Ureter (tissue), 1 donor: ENCODE measurements at places on chromosomes 5 and 9.

DNA sequence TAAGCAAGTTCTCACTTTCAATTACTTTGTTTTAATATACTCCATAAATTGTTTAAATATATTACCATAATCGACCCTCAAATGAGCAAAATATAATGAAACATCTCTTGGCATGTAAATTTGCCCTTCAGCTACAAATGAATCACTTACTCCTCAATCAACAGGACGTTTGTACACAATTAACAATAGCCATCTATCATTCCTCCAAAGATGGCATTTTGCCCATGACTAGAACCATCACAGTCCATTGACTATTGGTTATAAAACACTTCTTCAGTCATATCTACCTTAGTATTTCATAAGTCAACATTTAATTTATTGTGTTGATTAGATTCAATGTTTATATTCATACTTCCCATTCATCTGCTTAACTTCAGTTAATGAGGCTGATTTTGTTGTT is 127.2 kb downstream of the CTNND2 start:
- no peak for DNase-seq

GRCh38 chr9:38183994-38184568 is 115.1 kb upstream of the SHB start:
- no peak for DNase-seq

DNA sequence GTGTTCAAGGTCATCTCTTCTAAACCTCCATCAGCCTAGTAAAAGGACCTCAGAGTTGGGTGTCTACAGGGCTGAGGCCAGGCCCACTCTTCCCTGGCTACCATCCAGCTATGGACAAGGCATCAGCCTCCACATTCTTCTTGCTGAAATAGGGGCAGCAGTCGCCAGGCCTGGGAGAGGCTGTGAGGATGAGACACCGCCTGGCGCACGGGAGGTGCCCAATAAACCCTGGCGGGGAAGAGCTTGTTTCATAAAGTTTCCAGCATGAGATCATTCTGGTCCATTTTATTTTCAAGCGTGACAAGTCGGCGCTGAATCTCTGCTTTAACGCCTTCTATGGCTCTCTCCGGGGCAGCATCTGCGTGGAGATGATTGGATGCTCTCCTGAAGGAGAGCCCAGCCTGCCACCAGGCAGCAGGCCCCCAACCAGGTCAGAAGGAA is 153.4 kb downstream of the OLFM1 start:
- no peak for DNase-seq

GRCh38 chr9:37618817-37619216 is 26.4 kb upstream of the TOMM5 start:
- no peak for DNase-seq

- no peak for DNase-seq
These were observed 85.5 kb upstream of the CTSL start for GRCh38 chr9:87640385-87640795.

GRCh38 chr5:166013415-166013814 is 2278.0 kb upstream of the WWC1 start:
- no peak for DNase-seq

DNA sequence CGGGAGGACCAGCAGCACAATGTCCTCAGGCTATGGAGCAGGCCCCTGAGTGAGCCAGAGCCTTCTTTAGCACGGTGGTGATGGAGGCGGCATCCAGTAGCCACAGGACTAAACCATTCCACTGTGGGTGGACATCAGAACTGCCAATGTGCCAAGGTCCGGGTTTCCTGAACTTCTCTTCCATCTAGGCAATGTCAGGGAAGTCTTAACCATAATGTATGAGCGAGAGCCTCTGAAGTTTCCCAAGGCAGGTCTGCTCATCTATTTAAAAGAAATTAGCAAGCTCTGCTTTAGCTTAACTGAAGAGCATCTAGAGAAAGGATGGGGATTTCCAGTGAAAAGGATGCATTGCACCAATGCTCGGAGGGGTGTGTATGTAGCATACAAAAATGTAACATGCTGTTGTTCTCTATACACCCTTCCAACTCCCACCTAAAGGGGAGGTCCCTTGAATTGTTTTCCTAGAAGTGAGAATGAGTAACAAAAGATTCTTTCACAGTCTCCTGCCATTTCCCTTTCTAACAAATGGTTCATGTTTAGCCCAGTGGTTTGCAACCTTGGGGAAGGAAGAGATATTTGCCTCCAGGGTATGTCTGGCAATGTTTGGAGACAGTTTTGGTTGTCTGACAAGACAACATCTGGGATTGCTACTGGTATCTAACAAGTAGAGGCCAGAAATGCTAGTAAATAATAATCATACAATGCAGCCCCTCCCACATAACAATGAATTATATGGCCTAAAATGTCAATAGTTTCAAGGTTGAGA is 6.1 kb upstream of the RXFP3 start:
- no peak for DNase-seq

- DNase-seq, result no peak
These were observed 801.5 kb upstream of the DMAC1 start for GRCh38 chr9:8600914-8601680.

GRCh38 chr9:108103046-108103693 is 613.6 kb upstream of the KLF4 start:
- no peak for DNase-seq

DNA sequence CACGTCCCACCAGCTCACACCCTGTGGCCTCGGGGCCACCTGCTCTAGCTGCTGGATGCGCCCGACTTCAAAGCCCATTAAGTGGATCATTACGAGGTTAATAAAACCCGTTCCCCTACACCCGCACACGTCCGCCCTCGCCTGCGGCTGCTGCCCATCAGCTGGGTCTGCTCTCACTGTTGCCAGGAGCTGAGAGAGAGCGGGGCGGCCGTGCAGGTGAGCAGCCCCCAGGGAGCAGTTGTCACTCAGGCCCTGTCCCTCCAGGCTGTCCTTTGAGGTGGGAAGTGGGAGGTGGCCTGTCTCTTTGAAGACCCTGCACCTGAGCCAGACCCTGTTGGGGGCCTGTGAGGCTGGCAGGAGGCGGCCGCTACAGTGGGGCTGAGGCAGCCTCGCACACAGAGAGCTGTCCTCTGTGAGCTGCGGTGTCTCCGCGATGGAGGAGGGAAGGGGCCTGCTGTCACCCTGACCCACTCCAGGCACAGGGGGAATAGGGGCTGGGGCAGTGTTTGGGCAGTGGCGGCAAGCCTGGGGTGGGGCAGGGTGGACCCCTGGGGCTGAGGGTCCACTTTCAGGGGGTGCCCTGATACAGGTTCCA is 12.8 kb upstream of the UNC5A start:
- DNase-seq, result no peak

DNA sequence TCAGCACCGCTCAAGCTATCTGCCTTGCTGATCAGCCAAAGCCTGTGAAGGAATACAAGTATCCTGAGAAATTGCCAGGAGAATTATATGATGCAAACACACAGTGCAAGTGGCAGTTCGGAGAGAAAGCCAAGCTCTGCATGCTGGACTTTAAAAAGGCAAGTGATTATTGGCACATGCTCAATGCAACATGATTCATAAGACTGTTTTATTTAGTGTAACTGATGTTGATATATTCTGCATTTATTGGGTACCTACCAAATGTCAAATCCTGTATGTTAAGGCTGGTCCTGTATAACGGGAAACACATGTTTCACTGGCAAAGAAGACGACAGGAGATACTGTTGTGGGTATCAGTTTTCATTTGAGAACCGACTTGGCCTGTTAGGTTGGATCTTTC is 69.0 kb downstream of the ADAMTS16 start:
- DNase-seq, result no peak

DNA sequence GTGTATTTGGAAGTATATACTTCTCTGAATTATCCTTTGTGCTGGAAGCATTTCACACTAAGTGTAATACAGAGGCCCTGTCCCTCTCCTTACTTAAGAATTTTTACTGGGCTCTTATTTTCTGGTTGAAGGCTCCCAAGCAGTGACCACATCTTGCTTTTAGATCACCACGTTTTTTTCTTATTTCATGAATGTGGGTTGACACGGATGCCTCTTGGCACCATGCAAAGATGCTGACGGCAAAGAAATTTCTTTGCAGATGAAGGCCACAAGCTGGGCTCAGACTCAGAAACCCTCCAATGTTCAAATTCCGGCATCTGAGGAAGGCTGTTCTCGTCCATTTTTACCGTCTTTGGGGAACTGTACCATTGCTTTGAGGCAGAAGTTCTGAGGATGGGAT is 168.5 kb downstream of the HMHB1 start:
- no peak for DNase-seq

DNA sequence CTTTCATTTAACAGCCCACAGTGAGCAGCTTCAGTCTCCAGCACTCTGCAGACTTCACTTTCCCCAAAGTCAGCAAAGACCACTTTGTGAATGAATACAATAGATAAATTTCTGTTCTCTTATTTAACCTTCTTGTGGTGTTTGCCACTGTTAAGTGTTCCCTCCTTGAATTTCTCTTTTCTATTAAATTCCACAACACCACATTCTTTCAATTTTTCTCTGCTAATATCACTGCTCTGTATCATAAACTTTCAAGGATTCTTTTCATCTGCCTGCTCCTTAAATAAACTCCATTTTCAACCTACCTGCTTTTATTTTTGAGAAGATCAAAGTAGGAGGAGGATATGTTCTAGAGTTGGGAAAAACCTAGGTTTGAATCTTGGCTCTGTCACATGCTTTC is 739.5 kb upstream of the GRAMD2B start:
- no peak for DNase-seq

GRCh38 chr5:157390551-157391297 is 69.3 kb upstream of the NIPAL4 start:
- peak; percentile 81 for DNase-seq

DNA sequence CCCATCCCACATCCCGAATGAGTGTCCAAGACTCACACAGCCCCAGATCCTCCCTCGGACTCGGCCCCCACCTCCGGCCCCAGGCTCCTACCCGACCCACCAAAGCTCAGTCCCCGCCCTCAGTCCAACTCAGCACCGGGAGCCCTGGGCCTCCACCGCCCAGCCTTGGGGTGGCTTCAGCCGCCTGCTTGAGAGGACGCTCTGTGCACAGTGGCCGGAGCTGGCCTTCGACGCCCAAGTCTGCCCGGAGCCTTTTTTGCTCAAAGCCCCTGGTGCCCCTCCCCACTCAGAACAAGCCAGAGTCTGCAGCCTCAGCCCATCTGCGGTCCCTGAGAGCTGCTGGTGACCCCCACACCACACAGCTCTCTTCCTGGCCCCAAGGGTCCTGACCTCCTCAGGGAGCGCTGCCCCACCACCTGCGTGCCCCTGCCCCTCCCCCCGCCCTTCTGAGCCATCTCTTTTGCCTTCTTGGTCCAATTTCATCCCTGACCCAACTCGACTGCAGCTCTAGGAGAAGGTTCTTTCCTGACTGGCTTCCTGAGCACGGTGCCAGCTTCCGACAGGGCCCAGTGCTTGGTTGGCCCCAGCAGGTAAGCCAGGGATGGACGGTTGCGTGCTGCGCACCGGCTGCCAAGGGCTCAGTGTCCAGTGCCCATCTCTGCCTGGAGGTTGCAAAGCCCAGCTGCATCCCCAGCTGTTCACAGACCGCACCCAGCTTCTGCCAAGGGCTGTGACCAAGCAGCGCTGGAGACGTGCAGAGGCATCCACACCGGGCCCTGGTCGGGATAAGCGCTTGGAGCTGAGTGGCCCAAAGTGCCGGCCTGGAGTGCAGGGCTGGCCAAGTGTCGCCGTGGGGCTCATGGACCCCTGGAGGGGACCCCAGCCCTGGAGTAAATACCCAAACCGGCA is 27.7 kb upstream of the NSMF start:
- no peak for DNase-seq

DNA sequence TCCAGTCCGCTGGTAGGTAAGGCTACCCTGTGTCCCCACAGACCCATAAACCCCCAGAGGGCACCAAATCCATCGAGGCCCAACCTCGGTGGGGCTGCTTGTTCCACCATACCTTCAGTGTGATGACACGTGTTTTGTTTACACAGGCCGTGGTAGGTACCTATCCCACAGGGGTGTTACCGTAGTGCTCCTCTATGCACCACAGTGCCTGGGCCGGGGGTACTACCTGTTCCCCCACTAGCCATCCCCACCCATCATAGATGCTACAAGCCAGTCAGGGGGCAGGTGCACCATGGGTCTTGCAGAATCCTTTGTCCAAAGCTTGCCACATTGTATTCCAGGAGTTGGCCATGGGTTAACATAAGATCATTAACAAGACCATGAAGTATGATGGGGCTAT is 796.2 kb downstream of the EFNA5 start:
- no peak for DNase-seq

GRCh38 chr5:39064450-39064849 is 9.7 kb downstream of the RICTOR start:
- DNase-seq, result no peak

DNA sequence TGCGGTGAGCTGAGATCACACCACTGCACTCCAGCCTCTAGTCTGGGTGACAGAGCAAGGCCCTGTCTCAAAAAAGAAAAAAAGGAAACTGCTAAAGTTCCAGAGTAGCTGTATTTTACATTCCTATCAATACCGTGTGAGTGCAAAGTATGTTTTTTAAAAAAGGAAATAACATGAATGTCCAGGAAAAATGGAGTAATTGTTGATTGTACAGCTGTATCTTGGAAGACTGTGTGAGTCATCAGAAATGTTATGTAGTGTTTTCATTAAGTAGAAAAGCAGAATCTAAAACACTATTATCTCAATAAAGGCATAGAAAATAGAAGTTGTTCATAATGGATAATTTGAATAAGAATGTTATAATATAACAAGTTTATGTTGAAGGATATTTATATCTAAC is 53.9 kb downstream of the ZCCHC7 start:
- DNase-seq, result no peak

DNA sequence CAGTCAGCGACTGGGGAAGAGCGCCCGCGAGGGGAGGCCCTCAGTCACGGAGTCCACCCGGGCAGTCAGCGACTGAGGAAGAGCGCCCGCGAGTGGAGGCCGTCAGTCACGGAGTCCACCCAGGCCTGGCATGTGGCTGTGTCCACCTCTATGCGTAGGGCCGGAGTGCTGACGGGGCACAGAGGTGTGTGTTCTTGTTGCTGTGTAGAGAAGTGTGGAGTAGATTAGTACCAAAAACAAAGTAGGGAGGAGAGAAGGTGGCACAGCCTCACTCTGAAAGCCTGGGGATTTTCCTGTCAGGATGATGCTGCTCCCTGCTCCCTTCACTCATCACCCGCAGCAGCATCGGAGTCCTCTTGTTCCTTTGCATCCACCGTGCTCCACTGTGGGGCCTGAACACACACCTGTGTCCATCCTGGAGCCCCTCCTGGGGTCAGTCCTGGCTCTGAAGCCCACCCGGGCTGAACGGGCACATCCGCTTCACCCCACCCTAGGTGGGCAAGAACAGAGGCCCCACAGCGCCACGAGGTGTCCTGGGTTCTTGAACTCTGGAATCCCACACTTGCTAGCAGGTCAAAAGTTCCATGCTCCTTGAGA is 37.9 kb downstream of the AHRR start:
- no peak for DNase-seq

DNA sequence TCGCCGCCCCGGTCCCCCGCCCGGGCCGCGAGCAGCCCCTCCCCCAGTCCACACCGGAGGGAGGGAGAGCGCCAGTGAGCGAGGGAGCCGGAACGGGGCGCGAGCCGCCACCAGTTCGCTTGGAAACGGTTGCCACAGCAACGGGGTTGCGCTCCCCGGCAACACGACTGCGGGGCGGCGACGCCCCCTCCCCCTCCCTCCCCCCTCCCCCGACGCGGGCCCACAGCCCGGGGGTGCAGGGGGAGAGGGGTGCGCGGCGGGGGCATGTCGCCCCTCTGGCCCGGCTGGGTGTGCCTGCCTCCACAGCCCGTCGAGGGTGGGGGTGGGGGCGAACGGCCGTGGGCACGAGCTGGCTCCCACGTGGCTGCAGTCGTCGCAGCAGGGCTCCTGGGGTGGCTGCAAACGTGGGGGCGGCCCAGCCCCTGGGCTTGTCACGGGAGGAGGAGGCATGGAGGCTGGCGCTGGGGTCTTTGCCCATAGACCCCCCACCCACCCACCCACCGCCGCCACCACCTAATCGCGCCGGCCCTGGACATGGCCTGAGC is 524 bp downstream of the PRR7 start:
- DNase-seq, result no peak
